ENCODE measurements at places on chromosomes 13 and 19. TPM values are rescaled to one million over a fixed set of nuclear protein-coding genes. Genes with fewer than 3 reads are reported as not detected.

DNA sequence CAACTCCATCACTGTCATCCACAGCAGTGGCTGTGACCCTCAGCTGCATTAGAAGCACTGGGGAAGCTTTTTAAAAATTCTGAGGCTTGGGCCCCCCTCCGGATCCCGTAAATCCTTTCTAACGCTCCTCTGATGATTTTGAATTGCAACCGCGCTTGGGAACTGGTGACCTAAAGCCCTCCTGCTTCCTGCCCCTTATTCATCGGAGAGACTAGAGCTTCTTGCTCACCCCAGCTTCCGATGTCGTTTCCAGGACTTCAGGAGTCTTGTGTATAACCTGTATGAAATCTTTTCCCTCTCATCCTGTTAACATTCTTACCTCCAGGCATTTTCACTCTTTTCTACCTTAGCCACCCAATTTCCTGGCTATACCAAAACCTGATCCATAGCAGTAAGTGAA, 14.8 kb downstream of the ZAR1L start:
- DNase-seq, result no peak

LILRA1 gene
- 0.28 TPM for polyA plus RNA-seq

PRR36 gene
- polyA plus RNA-seq, result 0.01 TPM

- no peak for DNase-seq
Measured at GRCh38 chr13:90773681-90774080, 573.8 kb upstream of the MIR17HG start.

TSHZ3 gene
- polyA plus RNA-seq, result 0.88 TPM

GRCh38 chr19:2048959-2049740, 1.9 kb downstream of the MKNK2 start:
- DNase-seq, result no peak

- no peak for DNase-seq
Measured at GRCh38 chr19:21430675-21431074, 33.7 kb downstream of the ZNF493 start.

PRMT1 gene
- 283 TPM for polyA plus RNA-seq

- DNase-seq, result no peak
Measured at GRCh38 chr19:4472174-4472974, at the start of gene HDGFL2. HDGFL2 (plus strand) TSS chr19:4472297; CDS start chr19:4472351, 54 bp downstream.

DNA sequence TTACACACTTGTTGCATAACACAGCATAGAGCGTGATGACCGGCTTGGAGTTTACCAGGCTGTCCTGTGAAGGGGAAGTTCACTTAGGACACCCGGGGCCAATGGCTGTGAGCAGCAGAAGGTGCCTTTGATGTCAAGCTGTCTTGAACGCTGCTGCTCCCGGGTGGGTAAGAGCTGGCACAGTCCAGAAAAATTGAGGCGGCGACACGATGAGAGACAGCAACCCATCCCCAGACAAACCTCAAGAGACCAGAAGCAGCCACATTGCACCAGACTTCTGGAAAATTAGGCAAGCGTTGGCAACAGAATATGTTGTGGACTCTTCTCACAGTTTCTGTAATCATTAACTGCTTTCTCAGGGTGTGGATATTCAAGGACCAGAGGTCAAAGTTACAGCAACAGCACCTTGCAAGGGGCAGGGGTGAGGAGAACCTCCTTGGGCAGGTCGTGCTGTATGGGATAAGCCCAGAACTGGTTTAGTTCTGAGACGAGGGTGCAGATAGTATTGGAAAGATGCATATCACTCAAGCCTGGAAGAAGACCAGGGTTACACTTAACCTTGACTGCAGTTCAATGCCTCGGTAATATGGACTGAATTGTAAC, 10.1 kb downstream of the NFILZ start:
- peak; percentile 55 for DNase-seq

SLC8A2 gene
- not detected for polyA plus RNA-seq

- no peak for DNase-seq
Measured at GRCh38 chr19:49415102-49415809, 8.0 kb downstream of the PTH2 start.

VAV1 gene
- 0.91 TPM for polyA plus RNA-seq

IL17D gene
- polyA plus RNA-seq, result 0.44 TPM

DNA sequence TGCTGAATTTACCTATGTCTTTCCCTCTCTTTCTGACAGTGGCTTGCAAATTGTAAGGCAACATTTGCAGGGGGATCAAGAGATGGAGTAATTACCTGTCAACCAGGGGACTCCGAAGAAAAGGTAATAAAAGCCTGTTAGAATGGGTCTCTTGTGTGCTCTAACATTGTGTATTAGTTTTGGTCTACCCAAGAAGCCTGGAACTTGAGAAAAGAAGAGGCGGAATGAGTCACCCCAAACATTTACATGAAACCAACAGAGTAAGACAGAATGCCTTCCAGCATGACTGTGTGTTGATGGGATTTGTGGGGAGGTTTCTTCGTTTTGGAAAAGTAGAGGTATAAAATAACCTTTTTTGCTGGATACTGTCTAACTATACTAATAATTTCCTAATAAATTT, 36.7 kb downstream of the ZAR1L start:
- no peak for DNase-seq

DNA sequence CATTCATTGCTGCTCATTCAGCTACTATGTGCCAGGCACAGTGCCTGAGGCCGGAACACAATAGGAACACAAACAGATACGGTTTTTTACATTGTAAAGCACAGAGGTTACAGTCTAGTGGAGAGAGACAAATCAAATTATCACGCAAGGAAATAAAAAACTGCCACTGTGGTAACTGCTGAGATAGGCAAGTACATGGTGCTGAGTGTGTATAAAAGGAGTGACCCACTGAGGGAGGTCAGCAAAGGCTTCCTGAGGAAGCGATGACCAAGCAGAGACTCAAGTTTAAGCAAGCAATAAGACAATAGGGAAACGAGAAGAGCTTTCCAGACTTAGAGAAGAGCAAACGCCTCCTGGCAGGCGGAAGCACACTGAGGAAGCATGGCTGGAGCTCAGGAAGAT, 56.4 kb downstream of the NUFIP1 start:
- DNase-seq, result peak; percentile 34

ACTN4 gene
- 100 TPM for polyA plus RNA-seq

LENG1 gene
- polyA plus RNA-seq, result 14.4 TPM

DNA sequence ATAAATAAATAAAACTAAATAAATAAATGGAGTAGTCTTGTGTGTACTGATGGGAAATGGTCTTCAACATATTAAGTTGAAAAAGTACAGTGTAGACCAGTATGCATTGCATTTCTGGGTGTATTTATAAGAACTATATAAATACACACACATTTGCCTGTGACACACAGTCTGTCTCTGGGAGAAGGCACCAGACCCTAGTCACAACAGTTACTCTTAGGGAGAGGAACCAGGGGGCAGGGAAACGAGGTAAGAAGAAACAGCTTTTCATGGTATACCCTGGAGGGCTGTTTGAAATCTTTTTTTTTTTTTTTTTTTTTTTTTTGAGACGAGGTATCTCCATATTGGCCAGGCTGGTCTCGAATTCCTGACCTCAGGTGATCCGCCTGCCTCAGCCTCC, 2.8 kb upstream of the S1PR2 start:
- no peak for DNase-seq

KLC3 gene
- 0.32 TPM for polyA plus RNA-seq

DNA sequence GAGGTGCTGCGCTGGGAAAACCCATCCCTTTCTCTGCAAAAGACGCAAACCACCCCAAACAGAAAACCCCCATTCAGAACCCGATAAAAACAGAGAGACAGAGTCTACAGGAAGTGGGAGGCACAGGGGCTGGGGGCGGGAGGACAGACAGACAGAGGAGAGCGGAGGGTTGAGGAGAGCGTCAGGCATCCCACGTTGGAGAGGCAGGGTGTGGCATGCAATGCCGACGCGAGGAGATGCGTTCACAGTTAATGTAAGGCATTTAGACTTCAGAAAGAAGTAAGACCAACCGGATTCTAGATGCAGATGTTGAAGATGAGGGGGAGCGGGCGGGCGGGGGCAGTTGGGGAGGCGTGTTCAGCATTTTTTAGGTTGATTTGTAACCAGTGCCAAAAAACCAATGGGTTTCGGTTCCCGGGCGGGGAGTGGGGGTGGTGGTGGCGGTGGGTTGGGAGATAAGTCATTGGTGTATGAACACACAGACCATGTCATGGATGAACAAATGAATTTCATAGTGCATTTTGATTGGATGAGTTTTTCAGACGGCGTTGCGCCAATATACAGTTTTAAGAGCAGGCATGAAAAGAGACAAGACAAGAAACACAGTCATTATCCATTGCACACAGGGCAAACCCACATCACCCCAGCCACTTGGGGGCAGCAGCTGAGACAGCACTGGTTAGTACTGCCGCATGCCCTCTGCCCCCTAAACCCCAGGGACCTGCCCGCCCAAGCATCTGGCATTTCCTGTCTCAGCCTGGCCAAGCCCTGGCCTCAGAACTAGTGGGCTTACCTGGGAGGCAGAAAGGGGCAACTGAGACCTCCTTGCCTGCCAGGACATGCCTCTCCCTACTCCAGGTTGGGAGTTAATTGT, 91.3 kb downstream of the IER2 start:
- no peak for DNase-seq

C19orf33 gene
- polyA plus RNA-seq, result 54.2 TPM

TEX29 gene
- 0.15 TPM for polyA plus RNA-seq

GRCh38 chr13:79003989-79004898, 345.3 kb upstream of the OBI1 start:
- DNase-seq, result no peak

ACP7 gene
- polyA plus RNA-seq, result not detected

DNA sequence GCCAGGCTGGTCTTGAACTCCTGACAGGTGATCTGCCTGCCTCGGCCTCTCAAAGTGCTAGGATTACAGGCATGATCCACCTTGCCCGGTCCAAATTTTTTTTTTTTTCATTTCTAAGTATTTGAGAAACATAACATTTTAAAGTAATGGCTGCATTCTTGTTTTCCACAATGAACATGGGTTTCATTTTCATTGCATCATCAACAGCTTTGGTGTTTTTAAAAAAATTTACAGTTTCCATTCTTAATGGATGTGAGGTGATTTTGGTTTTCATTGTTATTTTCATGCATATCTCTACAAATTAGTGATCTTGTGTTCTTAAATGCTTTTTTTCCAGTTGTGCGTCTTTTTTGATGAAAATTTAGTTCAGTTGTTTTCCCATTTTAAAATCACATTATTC, 27.5 kb downstream of the ZNF429 start:
- no peak for DNase-seq

- no peak for DNase-seq
Measured at GRCh38 chr19:40159744-40160143, 31.5 kb upstream of the MAP3K10 start.

GRCh38 chr13:97724450-97724849, 229.0 kb upstream of the IPO5 start:
- DNase-seq, result no peak

GRCh38 chr19:38975214-38975860, at the start of gene FBXO17:
FBXO17 (minus strand) TSS chr19:38975742; CDS start chr19:38950319, 25,423 bp downstream.
- DNase-seq, result peak; percentile 75

- no peak for DNase-seq
Measured at GRCh38 chr13:27708325-27708724, 84.0 kb upstream of the GSX1 start.

DNA sequence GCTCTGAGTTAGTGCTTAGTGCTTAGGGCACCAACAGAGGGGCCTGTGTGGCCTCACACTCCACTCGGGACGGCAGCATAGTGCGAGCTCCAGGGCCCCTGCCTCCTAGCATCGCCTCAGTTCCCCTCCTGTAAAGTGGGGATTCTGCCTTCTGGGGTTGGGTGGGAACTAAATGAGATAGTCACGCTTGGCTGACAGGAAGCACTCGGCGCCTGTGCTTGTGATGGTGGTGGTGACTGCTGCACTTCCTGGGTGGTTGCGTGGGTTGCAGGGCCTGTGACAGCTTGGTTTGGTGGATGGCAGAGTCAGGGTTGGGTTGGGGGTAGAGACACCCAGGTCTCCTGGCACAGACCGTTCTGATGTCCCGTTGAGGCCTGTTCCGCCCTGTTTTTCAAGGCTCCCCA, 7.7 kb downstream of the PLEKHF1 start:
- no peak for DNase-seq
